ENCODE measurements at places on chromosomes 5 and 9. TPM values are rescaled to one million over a fixed set of nuclear protein-coding genes. Genes with fewer than 3 reads are reported as not detected.
A peak's percentile ranks its signal among the peaks of the same experiment; 100 is the strongest.

The ADGRD2 gene
- 1.0 TPM for total RNA-seq

The ZNF462 gene
- total RNA-seq = 54.4 TPM

DNA sequence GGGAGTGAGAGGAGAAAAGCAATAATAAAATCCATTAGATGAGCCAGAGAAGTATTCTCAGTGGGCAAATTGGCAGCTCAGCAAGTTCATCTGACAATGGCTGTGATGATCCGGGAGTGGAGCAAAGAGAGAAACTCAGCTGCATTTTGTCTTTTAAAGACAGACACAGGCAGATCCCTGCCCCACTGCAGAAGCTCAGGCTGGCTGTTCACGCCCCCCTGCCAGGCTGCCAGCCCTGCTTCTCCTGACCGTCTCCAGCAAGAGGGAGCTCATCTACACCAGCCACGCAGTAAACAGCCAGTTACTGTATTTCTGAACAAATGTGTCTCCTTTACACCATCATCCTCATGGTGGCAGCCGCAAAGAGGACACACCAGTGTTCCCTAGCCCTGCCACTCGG is 114.3 kb upstream of the SARDH start:
- H3K27me3 ChIP-seq = no peaks in the 10 kb centered on the region
- no peaks in the 10 kb centered on the region for H3K36me3 ChIP-seq
- H3K4me1 ChIP-seq = no peaks in the 10 kb centered on the region
- no peak overlapping the region for H3K4me3 ChIP-seq

- H3K4me1 ChIP-seq = no peaks in the 10 kb centered on the region
- H3K4me3 ChIP-seq = no peak overlapping the region
- H3K27me3 ChIP-seq = no peaks in the 10 kb centered on the region
These were observed 412.0 kb downstream of the ACTL7B start for GRCh38 chr9:108443741-108444140.

DNA sequence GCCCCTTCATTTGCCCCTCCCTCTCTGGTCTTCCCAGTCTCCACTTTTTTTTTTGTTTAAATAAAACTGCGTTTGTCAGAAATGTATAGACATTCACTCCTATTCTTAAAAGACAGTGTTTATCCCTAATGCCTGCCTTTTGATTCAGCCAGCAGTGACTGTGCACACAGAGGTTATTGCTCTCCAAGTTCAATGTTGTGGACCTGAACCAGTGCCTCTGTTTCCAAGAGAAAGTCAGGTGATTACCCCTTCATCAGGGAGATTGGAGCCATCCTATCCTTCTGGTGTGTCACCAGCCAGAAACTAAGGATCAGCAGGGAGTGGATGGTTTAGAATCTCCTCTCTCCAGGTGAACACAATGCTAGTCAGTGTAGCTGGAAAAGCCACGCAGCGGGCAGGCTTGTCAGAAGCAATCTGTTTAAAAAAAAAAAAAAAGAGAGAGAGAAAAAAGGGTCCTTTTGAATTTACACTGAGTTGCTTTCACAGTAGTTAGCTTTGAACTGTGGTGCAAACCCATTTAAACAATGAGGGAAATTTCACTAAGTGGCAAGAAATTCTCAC is 167.5 kb upstream of the DMRT1 start:
- no peaks in the 10 kb centered on the region for H3K27me3 ChIP-seq
- H3K4me1 ChIP-seq = no peaks in the 10 kb centered on the region
- peak overlapping the region; percentile 72 for H3K27ac ChIP-seq
- H3K4me3 ChIP-seq = no peak overlapping the region
- no peak for DNase-seq

The GDNF gene
- total RNA-seq = 1.3 TPM
